ENCODE measurements at places on chromosomes 4 and X.

- no peak for DNase-seq
Measured at GRCh38 chrX:16480049-16480448, 169.9 kb upstream of the S100G start.

DNA sequence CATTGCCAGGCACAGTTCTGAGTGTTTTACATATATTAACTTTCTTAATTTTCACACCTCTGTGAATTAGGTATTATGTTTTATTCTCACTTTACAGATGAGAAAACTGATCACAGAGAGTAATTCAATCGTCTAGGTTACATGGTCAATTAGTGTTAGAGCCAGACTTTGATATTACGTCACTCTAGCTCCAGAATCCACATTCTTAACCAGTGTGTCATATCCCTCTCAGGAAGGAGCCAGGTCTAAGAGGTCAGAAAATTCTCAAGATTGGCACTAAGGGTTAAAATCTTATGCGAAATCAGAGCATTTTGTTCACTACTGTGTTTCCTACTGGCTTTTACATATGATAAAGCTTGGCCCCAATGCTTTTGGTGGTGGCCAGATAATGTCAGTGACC is 7.4 kb downstream of the DMP1 start:
- DNase-seq: no peak

GRCh38 chr4:104494822-104495559 is at the start of gene CXXC4:
Gene CXXC4, minus strand, starts transcription at chr4:104494894. Its CDS starts 3,092 bp downstream, at chr4:104491802.
- DNase-seq: peak; percentile 54

DNA sequence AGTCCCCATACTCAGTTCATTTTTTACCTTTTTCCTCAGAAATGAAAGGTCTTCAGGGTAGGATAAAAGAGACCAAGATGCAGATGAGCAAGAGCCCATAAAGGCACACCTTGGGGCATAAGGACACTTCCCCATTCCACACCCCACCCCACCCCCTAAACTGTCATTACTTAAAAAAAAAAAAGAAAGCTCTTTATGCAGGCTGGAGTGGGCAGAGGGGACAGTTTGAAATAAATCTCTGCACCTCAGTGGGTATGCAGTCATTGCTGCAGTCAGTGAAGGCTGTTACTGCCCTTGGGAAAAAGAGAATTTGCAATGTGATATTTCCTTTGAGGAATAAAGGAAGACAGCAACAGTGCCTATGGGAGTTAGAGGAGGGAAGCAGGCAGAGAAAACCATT is 137.5 kb downstream of the ANK2 start:
- no peak for DNase-seq

- no peak for DNase-seq
Measured at GRCh38 chr4:47235721-47236120, 204.4 kb downstream of the GABRB1 start.

DNA sequence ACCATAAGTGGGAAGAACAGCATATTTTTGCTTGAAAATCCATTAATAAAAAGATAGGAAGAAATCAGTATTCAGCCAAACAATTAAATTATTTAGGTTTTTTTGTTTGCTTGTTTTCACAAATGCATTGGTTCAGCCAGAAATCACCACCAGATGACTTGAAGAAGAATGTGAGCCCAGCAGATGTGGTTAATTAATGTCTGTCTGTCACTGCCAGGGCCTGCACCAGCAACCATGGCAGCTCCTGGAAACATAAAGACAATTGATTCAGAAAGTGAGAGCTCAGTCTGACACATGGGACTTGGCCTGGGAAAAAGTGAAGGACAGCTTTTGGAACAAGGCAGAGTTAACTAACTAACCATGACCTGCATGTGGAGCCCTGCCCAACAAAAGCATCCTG is 74.0 kb downstream of the MAOB start:
- DNase-seq: no peak

- DNase-seq: peak; percentile 54
Measured at GRCh38 chr4:162163892-162164759, at the start of gene FSTL5. Gene FSTL5, minus strand, starts transcription at chr4:162164000. Its CDS starts 52,604 bp downstream, at chr4:162111396.

GRCh38 chrX:3567686-3568085 is 145.8 kb downstream of the PRKX start:
- no peak for DNase-seq

- no peak for DNase-seq
Measured at GRCh38 chr4:73866246-73866645, 2.9 kb upstream of the CXCL1 start.

DNA sequence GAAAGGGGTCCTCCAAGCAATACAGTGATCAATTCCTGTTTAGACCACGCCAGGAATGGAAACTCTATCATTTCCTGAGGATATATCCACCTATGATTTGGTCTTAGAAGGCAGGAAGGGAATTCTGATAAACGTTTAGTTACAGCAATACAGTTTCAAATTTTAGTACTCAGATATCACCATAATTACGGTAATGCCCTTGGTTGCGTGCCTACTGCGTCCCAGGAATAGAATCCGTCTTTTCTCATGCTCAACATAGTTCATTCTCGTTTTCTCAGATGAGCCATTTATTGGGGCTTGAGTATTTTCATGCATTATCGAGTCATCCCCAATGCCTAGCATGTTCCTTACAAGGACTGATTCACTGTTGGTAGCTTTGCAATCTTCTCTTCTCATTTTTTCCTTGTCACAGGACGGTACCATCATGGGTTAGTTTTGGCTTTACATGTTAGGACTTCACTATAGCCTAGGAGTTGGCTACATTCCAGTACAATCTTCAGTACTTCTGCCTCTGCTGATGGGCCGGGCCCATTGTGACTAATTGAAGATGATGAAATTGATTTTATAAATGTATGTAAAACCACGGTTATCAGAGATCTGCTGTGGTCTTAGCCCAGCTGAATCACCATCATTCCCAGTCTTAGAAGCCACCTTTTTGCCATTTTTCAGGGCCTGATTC is 4.4 kb upstream of the PRKX start:
- DNase-seq: no peak

- no peak for DNase-seq
Measured at GRCh38 chr4:53646795-53647194, 55.5 kb upstream of the LNX1 start.

DNA sequence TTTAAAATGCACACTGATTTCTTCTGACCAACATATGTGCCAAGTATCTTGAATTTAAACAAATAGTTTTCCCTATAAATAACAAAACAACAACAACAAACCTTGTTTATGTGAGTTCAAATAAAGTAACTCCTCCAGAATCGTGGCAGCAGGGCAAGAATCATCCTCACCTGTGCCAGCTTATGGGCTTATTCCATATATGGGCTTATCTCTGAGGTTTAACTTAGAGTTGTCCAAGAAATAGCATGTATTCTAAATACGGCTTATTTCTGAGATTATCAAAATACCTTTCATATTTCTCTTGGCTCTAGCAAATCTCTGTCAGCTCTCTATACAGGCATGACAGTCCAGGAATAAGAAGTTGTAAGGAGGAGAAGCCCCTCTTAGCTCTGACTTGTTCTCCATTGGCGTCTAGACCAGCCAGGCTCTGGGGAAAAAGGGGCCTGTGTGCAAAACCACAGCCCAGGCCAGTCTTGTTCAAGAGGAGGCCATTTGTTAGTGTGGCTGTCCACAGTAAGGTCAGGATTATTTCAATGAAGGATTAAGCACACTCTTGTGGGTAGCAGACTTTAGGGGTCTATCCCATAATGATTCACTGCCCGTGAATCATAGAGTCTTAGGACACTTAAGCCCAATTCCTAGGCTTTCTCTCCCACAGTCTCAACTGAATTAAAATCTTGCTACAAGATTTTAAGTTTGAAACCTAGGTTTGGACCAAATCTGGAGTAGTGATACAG is 63.2 kb downstream of the FRAS1 start:
- no peak for DNase-seq

GRCh38 chrX:57445832-57446231 is 146.0 kb upstream of the ZXDB start:
- DNase-seq: no peak

- no peak for DNase-seq
Measured at GRCh38 chr4:16993956-16994840, 95.8 kb upstream of the LDB2 start.

DNA sequence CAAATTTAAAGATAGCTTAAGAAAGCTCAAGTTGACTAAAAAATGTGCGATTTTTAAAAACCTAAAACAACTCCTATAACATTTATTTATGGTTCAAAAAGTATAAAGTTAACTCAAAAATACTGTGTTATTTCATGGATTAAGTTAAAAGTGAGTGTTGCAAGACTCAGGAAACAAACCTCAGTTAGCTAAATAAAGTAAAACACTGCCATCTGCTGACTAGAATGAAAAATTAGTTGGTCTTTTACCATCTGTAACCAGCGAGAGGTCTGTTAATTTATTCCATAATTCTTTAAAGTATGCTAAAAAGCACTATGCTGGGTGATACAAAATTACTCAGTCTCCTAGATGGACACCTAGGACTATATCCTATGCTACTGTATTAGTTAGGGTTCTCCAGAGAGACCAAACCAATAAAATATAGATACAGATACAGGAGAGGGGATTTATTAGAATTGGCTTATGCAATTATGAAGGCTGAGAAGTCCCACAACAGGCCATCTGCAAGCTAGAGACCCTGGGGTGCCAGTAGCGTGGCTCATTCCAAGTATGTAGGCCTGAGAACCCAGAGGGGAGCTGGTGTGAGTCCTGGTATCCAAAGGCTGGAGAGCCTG is 4.9 kb upstream of the WDFY3 start:
- peak; percentile 43 for DNase-seq

DNA sequence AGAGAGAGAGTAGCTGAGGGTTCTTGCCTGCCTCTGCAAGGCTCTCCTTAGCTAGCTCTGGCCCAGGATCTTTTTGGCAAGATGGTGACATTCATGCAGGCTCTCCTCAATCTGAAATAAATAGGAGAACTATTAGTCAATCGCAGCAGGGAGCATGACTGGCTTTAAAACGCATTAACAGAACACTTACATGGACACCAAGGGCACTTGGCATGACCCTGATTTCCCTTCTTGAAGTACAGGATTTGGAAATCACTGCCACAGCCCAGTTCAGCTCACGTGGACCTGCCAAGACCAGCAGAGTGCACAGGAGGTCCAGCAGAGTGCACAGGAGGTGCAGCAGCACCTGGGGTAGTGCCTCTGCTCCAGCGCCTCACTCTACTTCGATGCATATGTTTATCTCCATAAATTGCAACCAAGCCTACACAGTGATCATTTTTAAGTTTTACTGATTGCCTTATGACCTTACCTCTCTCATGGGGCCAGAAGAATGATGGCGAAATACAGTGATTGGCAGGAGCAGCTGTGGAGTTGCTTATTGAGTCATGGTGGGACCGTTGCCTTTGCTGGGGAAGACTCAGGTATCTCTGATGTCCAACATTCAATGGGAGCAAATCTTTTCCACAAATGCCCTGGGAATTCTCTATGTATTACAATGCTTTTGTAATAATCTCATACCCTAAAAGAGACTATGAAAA is 122.4 kb downstream of the SYNPO2 start:
- DNase-seq: no peak

DNA sequence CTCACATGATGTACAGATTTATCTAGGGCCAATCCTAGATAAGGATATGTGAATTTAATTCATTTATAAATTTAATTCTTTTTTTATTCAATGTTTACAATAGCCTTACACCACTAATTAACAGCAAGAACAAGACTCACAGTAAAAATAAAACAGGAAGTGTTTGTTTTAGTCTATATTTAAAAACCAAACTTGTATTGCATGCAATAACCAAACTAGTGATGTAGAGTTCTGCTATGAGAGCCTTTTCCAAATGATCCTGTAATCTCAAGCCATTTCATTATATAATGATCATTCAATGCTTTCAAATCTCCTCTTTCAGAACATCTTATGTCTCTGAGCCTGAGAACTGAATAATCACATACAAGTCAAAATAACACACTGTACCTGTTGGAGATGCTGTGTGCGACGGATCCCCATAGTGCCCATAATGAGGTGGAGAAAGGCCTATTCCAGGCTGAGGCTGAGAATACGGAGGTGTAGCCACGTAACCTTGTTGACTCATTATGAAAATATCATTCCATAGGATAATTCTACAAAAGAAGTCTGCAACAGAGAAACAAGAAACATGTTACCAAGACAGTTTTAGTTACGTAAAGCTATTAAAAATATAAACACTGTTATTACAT is 2.6 kb downstream of the SEC24D start:
- DNase-seq: no peak

DNA sequence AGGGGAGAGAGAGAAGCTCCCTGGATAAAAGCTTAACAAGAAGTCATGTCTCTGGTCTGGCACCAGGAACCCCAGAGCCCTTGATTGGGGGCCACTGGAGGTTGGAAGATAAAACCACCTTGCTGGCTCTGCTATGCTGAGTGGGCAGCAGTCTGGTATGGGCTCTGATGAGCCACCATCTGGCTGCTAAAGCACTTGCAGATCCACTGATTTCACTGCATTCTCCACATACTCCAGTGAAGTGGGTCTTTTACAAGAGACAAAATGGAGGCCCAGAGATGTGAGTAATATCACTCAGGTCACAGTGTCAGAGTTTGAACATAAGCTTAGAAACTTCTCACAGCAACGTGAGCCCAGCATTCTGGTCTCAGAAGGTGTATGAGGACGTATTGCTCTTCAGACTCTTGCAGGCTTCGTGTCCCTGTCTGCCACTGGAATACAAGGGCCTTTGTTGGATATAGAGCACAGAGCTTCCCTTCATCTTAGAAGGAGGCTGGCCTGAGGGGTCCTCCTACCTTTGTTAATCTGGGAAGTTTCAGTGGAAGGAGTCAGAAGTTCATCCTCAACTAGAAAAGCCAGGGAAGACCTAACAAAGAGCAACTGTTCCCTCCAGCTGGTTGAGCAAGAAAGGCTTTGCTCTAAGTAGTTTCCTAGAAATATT is 11.8 kb downstream of the CLDN2 start:
- no peak for DNase-seq

- no peak for DNase-seq
Measured at GRCh38 chr4:4724321-4724720, 135.1 kb upstream of the MSX1 start.

- no peak for DNase-seq
Measured at GRCh38 chr4:39429476-39430334, 23.0 kb downstream of the KLB start.

DNA sequence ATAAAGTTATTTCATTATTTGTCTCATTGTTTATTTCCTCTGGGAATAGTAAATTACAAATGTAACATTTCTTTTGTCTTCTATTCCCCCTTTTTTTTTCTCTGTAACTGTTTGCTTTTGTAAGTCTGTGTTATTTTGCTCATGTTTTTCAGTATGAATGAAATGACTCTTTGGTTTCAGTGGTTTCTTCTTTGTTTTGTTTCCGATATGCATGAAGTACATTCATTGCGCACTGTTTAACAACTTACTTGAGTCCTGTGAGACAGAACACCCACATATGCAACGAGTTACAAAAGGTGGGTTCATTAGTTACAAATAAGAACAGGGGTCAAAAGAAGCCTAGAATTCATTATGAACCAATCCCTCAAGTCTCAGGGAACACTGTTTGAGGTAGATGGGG is 175.0 kb upstream of the UGT8 start:
- DNase-seq: no peak

GRCh38 chrX:10622197-10622596 is 1.8 kb upstream of the MID1 start:
- DNase-seq: no peak

- DNase-seq: no peak
Measured at GRCh38 chr4:113223001-113223400, 173.5 kb downstream of the ANK2 start.

All from NCI-H1105 (cell line).